ENCODE measurements at places on chromosomes 5 and 9.

DNA sequence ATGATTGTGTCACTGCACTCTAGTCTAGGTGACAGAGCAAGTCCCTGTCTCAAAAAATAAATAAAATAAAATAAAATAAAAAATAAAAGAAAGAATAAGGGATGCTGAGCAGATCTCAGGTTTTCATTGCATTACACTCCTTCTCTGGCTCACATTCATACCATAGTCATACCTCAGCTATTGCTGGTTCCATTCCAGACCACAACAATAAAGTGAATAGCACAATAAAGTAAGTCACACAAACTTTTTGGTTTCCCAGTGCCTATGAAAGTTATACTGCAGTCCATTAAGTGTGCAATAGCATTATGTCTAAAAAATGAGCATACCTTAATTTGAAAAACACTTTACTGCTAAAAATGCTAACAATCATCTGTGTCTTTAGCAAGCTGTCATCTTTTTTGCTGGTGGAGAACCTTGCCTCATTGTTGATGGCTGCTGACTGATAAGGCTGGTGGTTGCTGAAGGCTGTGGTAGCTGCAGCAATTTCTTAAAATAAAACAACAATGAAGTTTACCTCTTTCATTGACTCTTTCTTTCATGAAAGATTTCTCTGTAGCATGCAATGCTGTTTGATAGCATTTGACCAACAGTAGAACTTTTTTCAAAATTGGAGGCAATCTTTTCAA lies 415.7 kb downstream of the ZNF608 start:
- H3K27ac ChIP-seq: no peak overlapping the region
- H3K4me3 ChIP-seq: no peak overlapping the region
- no peaks in the 10 kb centered on the region for H3K27me3 ChIP-seq
- no peaks in the 10 kb centered on the region for H3K36me3 ChIP-seq

- H3K4me3 ChIP-seq: no peak overlapping the region
- H3K4me1 ChIP-seq: no peaks in the 10 kb centered on the region
Measured at GRCh38 chr9:77667151-77667550, 19.0 kb upstream of the GNA14 start.

- H3K4me1 ChIP-seq: peaks cover 6% of the 10 kb centered on the region
- H3K27me3 ChIP-seq: peaks cover 22% of the 10 kb centered on the region
- peak overlapping the region; percentile 21 for H3K4me3 ChIP-seq
- no peaks in the 10 kb centered on the region for H3K36me3 ChIP-seq
- no peak for DNase-seq
Measured at GRCh38 chr5:149080294-149080693, 17.4 kb upstream of the SH3TC2 start.

- no peak overlapping the region for H3K4me3 ChIP-seq
- H3K27me3 ChIP-seq: peaks cover 10% of the 10 kb centered on the region
- H3K36me3 ChIP-seq: no peaks in the 10 kb centered on the region
- H3K27ac ChIP-seq: no peak overlapping the region
- H3K4me1 ChIP-seq: no peaks in the 10 kb centered on the region
Measured at GRCh38 chr5:151528996-151529395, 62.1 kb downstream of the FAT2 start.

GRCh38 chr5:137313526-137314175 lies 185.5 kb downstream of the SPOCK1 start:
- DNase-seq: no peak

- peak overlapping the region; percentile 11 for H3K27ac ChIP-seq
- DNase-seq: no peak
- peaks cover 8% of the 10 kb centered on the region for H3K27me3 ChIP-seq
Measured at GRCh38 chr5:156834916-156835315, 15.2 kb upstream of the PPP1R2B start.

DNA sequence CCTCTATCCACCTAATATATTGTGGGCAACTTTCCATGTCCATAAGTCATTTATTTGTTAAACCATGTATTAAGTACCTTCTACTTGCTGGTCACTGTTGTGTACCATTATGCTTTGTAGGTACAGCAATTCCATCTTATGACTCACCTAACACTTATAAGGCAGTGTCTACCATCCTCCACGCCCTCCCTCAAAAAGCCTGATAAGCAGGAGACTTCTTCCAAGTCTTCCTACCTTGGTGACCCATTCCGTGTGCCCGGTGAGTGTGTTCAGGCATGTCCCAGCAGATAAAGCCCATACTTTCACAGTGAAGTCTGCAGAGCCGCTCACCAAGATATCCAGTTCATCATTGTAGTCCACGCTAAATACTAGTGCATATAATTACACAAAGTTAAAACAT lies 17.4 kb downstream of the FBXW2 start:
- DNase-seq: no peak
- peaks cover 4% of the 10 kb centered on the region for H3K4me1 ChIP-seq
- H3K4me3 ChIP-seq: no peak overlapping the region
- H3K27ac ChIP-seq: no peak overlapping the region

DNA sequence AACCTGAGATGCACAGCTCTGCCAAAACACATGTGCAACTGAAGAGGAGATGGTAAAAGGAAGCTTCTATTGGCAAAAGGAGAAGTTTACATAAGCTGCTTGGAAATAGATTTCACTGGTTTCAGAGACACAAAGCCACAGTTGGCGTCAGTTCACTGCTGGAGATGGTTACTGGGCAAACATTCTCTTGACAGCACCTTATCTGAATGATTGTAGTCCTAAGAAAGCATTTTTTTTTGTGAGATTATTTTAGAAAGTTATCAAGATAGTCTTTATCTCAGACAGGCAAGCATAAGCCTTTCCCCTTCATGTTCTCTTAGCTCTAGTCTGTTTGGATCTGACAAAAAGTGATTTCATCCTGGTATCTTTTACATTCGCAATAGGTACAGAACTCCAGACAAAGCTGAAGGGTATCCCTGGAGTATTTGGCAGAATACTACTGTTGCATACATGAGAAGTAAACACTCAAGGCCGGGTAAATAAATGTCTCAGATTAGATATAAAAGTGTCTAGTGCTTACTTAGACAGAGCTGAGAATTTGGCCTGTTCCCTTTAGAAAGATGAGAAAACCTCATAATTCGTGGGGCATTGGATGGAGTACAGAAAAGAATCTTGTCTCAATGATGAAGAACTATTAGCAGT lies 1668.0 kb upstream of the NUDT12 start:
- no peaks in the 10 kb centered on the region for H3K36me3 ChIP-seq
- no peak overlapping the region for H3K27ac ChIP-seq
- no peak for DNase-seq
- no peaks in the 10 kb centered on the region for H3K4me1 ChIP-seq
- no peaks in the 10 kb centered on the region for H3K27me3 ChIP-seq

- no peaks in the 10 kb centered on the region for H3K4me1 ChIP-seq
- H3K27ac ChIP-seq: no peak overlapping the region
- peaks cover 3% of the 10 kb centered on the region for H3K36me3 ChIP-seq
- H3K4me3 ChIP-seq: no peak overlapping the region
Measured at GRCh38 chr5:167951116-167951515, 340.3 kb upstream of the WWC1 start.

DNA sequence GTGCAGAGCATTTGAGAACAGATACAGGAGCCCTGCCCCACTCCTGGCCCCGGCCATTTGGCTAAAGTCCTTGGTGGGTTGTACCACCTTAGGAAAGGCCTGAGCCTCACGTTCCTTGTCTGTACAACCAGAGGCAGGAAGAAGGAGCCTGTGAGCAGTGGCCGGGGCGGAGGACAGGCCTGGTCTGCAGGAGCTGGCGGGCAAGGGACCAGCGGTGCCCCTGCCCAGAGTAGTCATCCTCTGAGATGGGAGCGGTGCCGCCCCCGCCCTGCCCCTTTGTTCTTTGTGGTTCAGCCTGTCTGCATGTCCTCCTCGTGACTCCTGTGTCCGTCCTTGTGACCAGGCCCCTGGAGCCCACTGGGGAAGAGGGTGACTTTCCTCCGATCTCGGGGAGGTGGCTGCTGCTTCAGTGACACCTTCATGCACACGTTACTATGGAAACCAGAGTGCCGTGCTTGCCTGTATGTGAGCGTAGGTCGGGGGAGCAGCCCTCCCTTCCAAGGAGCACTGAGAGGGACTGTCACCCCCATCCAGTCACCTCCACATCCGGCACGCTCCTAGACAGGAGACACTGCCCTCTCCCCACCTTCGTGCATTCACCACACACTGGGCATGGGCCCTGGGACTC lies 42.9 kb downstream of the UNC5A start:
- no peaks in the 10 kb centered on the region for H3K36me3 ChIP-seq
- H3K4me3 ChIP-seq: no peak overlapping the region
- no peak for DNase-seq
- no peak overlapping the region for H3K27ac ChIP-seq
- peaks cover 3% of the 10 kb centered on the region for H3K4me1 ChIP-seq

- H3K27ac ChIP-seq: no peak overlapping the region
- H3K4me1 ChIP-seq: no peaks in the 10 kb centered on the region
- H3K4me3 ChIP-seq: no peak overlapping the region
- no peaks in the 10 kb centered on the region for H3K27me3 ChIP-seq
- no peak for DNase-seq
- H3K36me3 ChIP-seq: no peaks in the 10 kb centered on the region
Measured at GRCh38 chr9:27703216-27703980, 130.1 kb upstream of the C9orf72 start.

- no peak for DNase-seq
- H3K36me3 ChIP-seq: peaks cover 9% of the 10 kb centered on the region
- H3K27me3 ChIP-seq: no peaks in the 10 kb centered on the region
- H3K4me1 ChIP-seq: peaks cover 8% of the 10 kb centered on the region
- H3K27ac ChIP-seq: peak overlapping the region; percentile 56
- peak overlapping the region; percentile 49 for H3K4me3 ChIP-seq
Measured at GRCh38 chr5:10594591-10595210, 30.8 kb downstream of the ANKRD33B start.

DNA sequence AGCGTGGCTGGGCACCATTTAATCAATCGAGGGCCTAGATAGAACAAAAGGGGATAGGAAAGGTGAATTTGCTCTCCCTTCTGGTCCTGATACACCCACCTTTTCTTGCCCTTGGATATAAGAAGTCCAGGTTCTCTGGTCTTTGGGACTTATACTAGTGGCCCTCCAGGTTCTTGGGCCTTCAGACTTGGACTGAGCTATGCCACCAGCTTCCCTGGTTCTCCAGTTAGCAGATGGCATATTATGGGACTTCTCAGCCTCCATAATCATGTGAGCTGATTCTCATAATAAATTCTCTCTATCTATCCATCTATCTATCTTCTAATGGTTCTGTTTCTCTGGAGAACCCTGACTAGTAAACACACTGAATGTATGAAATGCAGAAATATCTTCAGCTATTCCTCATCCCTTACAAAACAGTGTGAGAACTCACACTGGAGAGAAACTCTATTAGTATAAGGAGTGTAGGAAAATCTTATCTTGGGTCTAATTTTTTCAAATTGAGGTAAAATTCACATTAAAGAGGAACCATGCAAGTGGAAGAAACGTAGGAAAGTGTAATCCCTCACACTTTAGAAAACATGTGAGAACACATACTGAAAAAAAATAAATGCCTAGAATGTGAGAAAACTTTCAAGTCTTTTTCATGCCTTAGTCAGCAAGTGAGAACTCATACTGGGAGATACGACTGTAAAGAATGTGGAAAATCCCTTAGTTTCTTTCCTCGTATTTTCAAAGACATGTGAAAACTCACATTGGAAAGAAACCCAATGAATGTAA lies 15.5 kb downstream of the PCDHB15 start:
- H3K27me3 ChIP-seq: no peaks in the 10 kb centered on the region
- no peak overlapping the region for H3K27ac ChIP-seq
- H3K4me1 ChIP-seq: no peaks in the 10 kb centered on the region
- no peak for DNase-seq
- H3K4me3 ChIP-seq: no peak overlapping the region

GRCh38 chr5:102700916-102701315 lies 54.2 kb upstream of the PAM start:
- H3K36me3 ChIP-seq: no peaks in the 10 kb centered on the region
- H3K4me1 ChIP-seq: no peaks in the 10 kb centered on the region
- H3K27me3 ChIP-seq: peaks cover 3% of the 10 kb centered on the region

GRCh38 chr9:94807556-94807955 lies 81.1 kb downstream of the AOPEP start:
- H3K27ac ChIP-seq: peak overlapping the region; percentile 33
- peaks cover 2% of the 10 kb centered on the region for H3K4me1 ChIP-seq
- peaks cover 9% of the 10 kb centered on the region for H3K36me3 ChIP-seq
- H3K4me3 ChIP-seq: no peak overlapping the region
- DNase-seq: no peak
- no peaks in the 10 kb centered on the region for H3K27me3 ChIP-seq

GRCh38 chr5:170757182-170757601 lies 26.3 kb upstream of the GABRP start:
- peaks cover 17% of the 10 kb centered on the region for H3K27me3 ChIP-seq
- H3K27ac ChIP-seq: no peak overlapping the region

GRCh38 chr9:135666534-135667462 lies 3.7 kb downstream of the LCN9 start:
- H3K4me1 ChIP-seq: no peaks in the 10 kb centered on the region
- no peak overlapping the region for H3K27ac ChIP-seq
- H3K27me3 ChIP-seq: peaks cover 30% of the 10 kb centered on the region
- H3K4me3 ChIP-seq: no peak overlapping the region
- no peak for DNase-seq

DNA sequence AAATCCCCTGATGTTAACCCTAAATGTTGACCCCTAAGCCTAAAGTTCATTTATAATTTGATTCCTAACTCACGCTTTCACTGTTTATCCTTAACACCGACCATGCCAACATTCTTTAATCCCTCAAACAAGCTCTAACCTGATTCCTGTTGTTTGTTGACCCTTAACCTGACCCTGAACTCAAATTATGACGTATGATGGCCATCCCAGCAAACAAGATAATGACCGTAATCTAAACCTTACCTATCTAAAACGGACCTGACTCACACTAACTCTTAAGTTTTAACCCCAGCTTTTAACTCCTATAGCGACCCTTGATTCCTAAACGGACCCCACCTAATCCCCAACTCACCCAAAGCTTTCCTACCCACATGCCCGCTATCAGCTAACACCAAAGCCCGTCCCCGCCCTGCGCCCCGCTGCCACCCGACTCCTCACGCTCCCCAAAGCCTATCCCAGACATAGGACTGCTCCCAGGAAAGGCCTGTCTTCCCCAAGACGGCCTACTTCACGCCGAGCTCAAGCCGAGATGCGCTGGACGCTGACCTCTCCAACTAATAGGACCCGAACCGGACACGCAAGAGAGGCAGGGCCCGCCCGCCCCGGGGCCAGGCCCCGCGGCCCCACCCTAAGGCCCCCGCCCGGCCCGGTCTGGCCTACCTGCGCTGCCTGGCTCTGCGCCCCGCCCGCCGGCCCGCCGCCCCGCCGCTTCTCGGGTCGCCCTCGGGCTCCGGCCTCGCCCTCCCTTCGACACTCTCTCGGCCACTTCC lies 395 bp downstream of the TLN1 start:
- peak overlapping the region; percentile 93 for H3K27ac ChIP-seq
- H3K27me3 ChIP-seq: no peaks in the 10 kb centered on the region
- no peak for DNase-seq
- no peak overlapping the region for H3K4me3 ChIP-seq
- peaks cover 25% of the 10 kb centered on the region for H3K4me1 ChIP-seq

DNA sequence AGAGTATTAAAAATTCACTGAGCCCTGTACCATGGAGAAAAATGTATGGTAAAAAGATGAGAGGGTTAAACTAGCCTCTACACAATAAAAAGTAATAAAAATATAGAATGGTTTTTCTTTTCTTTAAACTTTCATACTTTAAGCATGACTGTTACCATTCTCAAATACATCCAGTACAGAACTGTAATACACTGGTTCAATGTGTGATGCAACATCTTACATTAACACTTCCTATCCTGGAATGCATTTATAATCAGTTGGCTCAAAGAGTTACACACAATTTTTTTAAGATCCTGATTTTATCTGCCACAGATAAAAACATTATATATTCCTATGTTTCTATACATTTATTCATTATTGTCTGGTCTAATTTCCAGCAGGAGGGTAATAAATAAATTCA lies 4.7 kb downstream of the GNAQ start:
- no peak for DNase-seq
- peaks cover 19% of the 10 kb centered on the region for H3K36me3 ChIP-seq
- peaks cover 10% of the 10 kb centered on the region for H3K27me3 ChIP-seq
